ENCODE measurements at places on chromosomes 1 and 21.

DNA sequence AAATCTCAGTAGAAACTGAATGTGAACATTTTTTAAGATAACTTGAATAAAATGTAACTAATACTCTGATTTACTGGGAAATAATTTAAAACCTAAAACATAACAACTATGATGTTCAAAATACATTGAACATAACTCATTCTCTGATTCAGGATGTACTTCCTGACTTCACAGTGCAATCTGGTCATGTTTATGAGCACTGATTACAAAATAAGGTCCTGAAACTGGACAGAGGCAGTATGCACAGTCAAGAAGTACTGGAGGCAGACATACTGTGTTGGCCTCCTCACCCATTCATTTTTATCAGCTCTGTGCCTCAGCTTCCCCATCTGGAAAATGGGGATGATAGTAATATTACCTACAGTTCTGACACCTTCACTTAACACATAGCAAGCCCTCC, 651.3 kb downstream of the PTPRC start:
- no peak for DNase-seq

DNA sequence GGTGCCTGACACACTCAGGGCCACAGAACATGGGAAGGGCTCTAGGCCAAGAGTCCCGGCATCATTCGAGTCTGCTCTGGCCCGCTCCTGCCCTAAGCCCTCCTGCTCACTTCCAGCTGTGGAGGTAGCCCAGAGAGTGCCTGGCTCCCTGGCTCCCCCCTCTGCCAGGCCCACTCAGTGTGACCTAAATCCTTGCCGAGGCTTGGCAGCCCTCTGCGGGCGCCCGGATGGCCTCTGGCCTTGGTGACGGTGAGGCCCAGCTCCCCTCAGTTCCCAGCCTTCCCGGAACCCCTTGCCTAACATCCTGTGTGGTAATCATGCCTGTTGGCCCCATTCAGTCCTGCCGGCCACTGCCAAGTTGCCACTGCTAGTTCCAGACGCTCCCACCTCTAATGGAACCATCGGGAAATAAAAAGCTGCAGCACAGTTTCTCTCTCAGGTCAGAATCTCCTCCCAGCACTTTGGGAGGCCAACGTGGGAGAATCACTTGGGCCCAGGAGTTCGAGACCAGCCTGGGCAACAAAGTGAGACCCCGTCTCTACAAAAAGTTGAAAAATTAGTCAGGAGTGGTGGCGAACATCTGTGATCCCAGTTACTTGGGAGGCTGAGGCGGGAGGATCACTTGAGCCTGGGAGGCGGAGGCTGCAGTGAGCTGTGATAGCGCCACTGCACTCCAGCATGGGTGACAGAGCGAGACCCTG, 1.2 kb upstream of the H6PD start:
- DNase-seq: peak; percentile 81

GRCh38 chr1:98323388-98323787, 338.1 kb upstream of the SNX7 start:
- DNase-seq: peak; percentile 73

DNA sequence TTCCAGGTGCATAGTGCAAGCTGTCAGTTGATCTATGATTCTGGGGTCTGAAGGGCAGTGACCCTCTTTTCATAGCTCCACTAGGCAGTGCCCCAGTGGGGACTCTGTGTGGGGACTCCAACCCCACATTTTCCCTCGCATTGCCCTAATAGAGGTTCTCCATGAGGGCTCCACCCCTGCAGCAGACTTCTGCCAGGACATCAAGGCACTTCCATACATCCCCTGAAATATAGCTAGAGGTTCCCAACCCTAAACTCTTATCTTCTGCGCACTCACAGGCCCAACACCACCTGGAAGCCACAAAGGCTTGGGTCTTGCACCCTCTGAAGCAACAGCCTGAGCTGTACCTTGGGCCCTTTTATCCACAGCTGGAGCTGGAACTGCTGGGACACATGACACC, 65.7 kb upstream of the PKN2 start:
- DNase-seq: no peak

DNA sequence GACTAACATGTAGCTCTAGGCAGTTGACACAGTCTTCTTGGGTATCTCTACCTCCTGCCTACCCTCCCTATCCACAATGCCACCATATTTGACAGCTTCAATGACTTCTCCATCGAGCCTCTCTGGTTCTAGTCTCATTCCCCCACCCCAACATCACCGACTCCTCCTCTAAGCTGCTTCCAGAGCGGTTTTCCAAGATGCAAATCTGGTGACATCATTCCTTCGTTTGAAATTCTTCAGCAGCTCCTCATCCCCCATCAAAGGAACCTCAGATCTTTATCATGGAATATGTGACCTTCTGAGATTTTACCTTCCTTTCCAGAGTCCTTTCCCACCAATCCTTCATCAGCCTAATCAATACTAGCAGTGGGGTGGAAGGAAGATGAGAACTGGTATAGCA, 352.4 kb upstream of the RUNX1 start:
- no peak for DNase-seq

DNA sequence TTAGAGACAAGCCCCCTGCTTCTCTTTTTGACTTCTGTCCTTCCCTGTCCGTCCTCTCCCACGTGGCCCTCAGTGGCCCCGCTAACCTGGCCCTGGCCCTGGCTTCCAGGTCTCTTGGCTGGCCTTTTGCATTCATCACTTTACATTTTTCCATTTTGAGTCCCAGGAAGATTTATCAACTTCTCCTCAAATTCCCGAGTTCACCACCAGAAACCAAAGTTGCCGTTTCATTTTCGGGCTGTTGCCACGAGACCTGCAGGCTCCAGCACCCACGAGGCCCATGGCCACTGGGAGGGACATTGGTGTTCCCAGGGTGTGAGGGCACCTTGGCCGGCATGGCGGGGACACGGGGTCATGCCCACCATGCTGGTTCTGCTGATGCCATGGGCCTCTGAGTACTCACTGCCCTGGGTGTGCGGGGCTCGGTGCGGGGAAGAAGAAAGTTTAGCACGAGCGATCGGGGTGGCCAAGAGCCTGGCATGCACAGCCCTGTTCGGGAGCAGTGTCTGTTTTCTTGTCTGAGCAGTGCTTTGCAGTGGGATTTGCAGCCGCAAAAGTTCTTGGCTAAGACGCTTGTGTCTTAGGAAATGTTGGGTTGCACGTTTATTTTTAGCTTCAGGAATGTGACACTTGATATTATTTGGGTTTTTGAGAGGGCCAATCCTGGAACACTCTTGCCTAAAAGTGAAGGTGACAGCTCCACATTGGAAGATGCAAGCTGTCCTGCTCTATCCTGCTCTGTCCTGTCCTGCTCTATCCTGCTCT, 40.4 kb upstream of the ADARB1 start:
- DNase-seq: peak; percentile 51

- no peak for DNase-seq
Observed at GRCh38 chr1:32388641-32389040, 5.6 kb downstream of the BSDC1 start.

- no peak for DNase-seq
Observed at GRCh38 chr1:241730031-241730430, 78.0 kb downstream of the WDR64 start.

DNA sequence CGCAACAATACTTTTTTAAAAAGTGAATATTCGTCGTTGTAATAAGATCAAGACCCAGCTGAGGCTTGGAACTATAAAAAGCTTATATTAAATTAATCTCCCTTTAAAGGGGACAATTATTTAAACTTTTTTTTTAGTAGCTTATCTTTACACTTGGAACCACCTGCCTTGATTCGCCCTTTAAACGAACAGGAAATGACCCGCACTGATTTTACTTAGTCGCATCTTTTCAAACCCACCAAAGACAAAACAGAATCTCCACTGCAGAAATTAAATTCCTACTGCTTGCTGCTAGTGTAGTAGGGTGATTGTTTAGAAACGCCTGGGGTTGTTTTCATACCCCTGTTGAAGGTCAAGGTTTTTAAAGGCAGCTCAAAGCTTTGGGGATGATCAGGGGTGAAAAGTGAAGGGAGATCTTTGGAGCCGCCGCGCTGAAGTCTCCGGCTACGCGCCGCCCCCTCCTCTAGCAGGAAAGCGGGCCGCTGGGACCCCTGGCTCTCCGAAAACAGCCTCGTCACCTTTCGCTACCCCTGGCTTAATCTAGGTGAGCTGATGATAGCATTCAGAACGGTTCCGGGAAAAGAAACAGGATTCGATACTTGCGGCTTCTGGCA, 163.4 kb downstream of the RUNX1 start:
- no peak for DNase-seq

GRCh38 chr1:81596341-81596740, 204.4 kb upstream of the ADGRL2 start:
- DNase-seq: no peak

DNA sequence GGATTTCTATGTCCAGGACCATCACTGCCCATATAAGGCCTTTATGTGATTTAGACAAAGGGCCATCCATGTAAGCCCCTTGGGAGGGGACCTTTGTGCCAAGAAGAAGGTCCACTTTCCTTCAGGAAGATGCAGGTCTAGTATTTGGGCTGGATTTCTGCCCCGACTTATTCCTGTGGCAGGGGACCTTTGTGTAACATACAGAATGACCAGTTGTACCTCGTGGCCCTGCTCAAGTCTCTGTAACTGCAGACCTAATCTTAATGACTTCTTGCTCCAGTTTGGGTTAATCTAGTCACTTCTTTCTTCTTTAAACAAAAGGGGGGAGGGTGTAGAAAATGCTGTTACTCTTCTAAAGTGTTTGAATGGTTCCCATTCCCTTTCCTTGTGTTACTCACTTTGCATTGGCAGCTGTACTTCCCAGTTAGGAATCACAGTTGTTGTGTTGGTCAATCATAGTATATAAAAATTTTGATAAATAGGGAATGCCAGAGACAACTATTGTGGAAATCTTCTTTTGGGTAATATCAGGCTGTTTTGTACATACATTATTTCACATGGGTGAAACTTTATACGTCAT, 54.2 kb downstream of the MIGA1 start:
- no peak for DNase-seq

- no peak for DNase-seq
Observed at GRCh38 chr1:204680461-204680860, 5.1 kb downstream of the LRRN2 start.

GRCh38 chr21:25459993-25460392, 147.3 kb downstream of the MRPL39 start:
- DNase-seq: no peak

DNA sequence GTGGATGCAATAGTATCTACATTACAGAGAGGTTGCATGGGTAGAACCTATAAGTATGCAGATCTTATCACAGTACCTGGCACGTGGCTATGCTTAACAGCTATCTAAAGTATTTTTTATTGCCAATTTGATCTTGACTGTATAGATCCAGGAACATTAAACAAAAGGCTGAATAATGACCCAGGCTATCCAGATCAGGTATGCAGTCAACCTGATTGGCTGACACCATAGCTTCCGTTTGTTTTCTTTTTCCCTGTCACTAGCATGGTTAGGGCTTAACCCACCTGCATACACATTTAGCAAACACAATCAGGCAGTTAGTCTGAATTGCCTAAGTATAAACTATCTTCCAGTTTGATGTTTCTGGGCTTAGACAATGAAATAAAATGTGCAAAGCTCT, 264.9 kb upstream of the PLXNA2 start:
- DNase-seq: no peak

DNA sequence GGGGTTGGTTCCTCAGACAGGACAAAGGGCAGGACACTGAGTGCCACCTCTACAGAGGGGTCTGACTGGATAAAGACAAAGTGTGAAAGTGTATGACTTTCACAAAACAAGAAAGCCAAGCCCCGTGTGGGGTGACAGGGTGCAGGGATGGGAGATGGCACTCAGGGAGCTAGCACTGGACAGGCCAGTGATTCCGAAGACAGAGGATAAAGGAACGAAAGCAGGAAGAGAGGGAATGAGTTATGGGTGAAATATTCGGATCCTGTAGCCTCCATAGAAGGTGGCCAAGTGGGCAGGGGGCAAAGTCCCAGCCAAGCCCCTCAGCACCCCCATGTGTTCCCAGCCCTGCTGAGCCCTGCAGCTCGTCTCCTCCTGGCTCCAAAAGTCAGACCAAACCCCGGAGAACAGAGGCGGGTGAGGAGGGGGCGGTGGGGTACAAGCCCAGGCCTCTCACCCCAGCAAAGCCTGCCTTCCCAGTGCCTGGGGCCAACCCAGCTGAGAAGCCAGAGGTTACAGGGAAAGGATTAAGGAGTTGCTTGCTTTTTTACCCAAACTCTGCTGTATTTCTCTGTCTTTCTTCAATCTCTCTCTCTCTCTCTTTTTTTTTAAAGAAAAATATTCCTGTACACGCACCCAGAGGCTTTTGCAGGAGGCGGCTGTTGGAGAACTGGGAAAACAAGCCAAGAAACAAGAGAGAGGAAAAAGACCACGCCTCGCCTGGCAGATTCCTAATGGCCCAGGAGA, 14.0 kb upstream of the WASF2 start:
- DNase-seq: peak; percentile 48

DNA sequence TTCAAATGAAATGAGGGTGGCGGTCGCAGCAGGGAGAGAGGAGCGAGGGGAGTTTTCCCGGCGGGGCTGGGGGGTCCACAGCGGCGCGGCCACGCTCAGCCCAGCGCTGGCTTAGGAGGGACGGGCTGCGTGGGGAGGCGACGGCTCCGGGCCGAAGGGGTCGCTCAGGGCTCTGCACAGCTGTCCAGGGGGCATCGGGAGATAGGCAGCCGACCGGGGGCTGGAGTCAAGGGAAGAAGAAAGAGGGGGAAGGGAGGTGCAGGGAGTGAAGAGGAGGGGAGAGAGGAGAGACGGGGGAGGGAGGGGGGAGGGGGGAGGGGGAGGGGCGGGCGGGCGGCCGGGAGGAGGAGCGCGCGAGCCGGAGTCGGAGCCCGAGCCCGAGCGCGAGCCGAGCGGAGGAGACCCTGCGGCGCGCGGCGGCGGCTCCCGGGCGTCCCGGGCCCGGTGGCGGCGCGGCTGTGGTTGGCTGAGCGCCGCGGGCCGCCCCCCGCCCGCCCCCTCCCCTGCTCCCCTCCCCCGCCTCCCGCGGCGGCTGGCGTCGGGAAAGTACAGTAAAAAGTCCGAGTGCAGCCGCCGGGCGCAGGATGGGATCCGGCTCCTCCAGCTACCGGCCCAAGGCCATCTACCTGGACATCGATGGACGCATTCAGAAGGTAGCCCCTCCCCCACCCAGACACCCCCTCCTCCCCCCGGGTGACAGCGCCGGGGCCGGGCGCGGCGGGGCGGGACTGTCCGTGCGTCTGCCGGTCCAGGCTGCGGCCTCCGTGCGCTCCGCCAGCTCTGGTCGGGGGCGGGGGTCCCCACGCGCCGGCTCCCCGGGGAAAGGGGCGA, at the start of gene PDE9A:
TSS of gene PDE9A (plus strand) at position 391 of the 831 bp plus-strand sequence. CDS start at position 585, 194 bp downstream.
- no peak for DNase-seq

DNA sequence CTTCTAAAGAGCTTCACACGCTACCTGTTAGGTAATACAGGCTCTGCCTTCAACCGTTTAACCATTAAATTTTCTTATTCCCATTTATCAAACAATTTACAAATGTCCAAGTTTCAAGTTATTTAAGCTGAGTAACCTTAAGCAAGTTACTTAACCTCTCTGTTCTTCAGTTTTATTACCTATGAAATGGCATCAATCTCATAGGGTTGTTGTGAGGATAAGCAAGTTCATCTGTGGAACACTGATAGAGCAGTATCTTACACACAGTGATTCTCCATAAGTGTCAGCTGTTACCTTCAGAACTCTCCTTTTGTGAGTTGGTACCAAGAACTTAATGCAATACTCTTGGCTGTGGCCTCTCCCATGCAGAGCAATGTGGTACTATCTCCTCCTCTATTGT, 40.0 kb downstream of the GRIK3 start:
- DNase-seq: no peak
